ENCODE measurements at places on chromosomes 2 and 18. TPM values are rescaled to one million over a fixed set of nuclear protein-coding genes. Genes with fewer than 3 reads are reported as not detected.

GRCh38 chr2:85134896-85135659 lies 1.9 kb downstream of the TCF7L1 start:
- no peak for DNase-seq

DNA sequence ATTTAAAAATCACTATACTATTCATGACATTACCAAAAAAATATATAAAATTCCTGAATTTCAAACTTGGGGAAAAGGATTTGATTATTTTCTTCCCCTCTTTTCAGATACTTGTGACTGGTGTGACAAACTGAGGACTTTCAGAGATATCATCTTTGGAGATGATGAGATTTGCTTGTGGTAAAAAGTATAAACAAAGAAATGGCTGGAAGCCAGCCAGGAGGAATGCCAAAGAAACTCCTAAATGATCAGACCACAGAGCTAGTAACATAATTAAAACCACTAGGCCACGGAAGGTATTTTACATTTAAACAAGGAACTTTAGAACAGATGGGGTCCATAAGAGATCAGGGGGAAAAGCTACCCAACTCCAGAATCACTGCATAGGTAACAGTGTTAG lies 58.7 kb downstream of the PIGN start:
- no peak for DNase-seq

ALPG gene
- polyA plus RNA-seq = not detected

ANKRD30B gene
- not detected for polyA plus RNA-seq

DNA sequence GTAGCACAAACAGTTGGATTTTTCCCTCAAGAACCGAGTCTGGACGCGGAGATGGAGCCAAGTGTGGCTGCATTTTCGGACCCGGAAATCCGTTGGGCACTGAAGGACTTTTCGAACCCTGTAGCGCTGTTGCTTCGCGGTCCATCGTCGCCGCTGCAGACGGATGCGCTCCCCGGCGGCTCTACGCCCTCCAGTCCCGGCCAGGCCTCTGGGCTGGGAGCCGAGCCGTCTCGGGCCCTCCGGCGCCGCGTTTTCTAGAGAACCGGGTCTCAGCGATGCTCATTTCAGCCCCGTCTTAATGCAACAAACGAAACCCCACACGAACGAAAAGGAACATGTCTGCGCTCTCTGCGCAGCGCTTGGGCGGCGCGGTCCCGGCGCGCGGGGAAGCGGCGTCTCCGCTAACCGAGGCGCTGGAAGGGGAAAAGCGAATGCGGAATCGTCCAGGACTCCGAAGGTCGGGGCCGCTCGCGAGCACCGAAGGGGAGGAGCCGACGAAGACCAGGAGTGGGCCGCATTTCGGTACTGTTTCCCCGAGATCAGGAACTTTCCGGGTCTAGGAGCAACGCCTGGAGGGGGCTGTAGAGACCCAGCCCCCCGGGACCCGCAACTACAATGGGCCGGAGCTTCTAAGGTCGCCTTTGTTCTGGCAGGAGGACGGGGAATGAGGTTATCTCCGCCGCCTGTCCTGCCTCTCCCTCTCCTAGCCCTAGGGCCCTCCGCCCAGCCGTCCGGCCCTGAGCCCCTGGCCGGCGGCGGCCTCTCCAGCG lies 3.2 kb downstream of the EMX1 start:
- DNase-seq = peak; percentile 73

GRCh38 chr18:5890331-5891183 lies 4.8 kb downstream of the TMEM200C start:
- DNase-seq = peak; percentile 78

DNA sequence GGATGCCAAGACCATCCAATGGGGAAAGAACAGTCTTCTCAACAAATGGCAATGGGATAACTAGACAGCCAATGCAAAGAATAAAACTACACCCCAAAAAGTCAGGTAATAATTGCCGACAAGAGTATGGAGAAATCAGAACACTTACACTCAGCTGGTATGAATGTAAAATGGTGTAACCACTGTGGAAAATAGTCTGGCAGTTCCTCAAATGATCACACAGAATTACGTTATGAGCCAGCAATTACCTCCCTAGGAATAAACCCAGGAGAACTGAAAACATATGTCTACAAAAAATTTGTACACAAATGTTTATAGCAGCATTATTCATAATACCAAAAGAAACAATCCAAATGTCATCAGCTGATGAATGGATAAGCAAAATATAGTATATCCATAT lies 8.8 kb downstream of the IWS1 start:
- no peak for DNase-seq

VRK2 gene
- 11.2 TPM for polyA plus RNA-seq

TMEM37 gene
- polyA plus RNA-seq = 1.2 TPM

GRCh38 chr2:159712929-159713420 lies 669 bp downstream of the MARCHF7 start:
- DNase-seq = no peak

DNA sequence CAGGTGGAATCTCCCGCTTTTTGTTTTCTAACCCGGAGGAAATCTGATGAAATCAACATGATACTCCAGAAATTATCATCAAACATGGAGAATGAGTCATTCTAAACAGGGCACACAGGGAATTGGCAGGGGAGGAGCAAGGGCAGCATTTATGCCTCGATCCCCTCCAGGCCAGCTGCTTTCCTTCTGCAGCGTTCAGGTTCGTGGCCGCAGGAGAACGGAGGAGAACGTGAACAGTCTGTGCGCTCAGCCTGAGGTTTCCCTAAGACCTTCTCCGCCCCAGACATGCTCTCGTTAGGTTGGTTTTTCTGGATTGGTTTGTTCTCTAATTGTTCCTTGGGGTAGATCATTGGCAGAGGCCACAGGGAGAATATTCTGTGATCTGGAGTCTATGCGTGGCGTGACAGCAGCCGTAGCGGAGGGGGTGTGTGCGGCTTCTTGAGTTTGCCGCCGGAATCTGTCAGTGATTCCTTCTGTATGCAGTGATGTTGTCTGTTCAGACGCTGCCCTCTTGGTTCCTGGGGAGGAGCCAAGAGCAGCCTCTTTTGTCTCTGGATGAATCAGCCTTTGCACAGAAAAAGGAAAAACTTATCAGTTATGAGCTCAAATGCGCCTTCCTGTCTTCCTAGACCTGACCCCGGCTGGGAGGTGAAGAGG lies 75.9 kb downstream of the SH3BP4 start:
- DNase-seq = no peak

DNA sequence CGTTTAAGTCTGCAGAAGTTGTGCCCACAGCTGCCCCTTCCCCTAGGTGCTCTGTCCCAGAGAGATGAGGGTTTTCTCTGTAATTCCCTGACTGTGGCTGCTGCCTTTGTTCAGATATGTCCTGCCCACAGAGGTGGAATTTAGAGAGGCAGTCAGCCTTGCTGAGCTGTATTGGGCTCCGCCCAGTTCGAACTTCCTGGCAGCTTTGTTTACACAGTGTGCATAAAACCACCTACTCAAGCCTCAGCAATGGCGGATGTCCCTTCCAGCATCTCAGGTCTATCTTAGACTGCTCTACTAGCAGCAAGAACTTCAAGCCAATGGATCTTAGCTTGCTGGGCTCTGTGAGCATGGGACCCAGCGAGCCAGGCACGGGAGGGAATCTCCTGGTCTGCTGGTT lies 48.1 kb downstream of the LHCGR start:
- no peak for DNase-seq

DNA sequence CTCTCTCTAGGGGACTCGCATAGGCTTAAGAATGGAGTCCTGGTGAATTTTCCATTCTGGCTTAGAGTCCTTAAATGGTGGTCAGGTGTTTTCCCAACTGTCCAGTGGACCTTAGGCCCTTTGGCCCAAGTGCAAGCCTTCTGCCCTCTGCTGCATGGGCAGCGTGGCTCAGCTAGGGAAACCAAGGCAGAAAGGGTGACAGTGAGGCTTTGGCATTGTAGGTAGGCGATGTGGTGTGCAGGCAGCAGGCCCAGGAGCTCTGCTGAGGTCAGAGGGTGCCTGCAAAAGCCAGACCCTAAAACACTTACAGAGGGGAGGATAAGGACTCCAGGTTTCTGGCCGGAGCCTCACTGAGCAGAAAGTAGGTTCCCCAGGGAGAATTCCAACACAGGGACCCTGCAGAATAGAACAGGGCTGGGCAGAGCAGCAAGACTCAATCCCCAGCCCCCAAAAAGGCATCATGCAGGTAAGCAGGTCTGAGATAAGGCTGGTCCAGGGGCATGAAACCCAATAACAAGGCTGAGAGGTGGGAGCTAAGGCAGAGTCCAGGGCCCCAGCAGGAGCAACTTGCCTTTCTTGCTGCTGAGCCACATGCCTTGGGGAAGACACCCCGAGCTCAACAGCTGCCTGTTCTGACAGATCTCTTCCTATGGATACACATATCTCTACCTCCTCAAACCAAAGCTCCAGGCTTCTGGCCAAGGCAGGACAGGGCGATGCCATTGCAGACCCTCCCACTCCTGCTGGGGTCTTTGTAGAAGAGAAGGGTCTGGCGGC lies 199.7 kb downstream of the TNS1 start:
- peak; percentile 57 for DNase-seq

- peak; percentile 65 for DNase-seq
Observed at GRCh38 chr2:160918906-160919503, 241.2 kb upstream of the TANK start.

DNA sequence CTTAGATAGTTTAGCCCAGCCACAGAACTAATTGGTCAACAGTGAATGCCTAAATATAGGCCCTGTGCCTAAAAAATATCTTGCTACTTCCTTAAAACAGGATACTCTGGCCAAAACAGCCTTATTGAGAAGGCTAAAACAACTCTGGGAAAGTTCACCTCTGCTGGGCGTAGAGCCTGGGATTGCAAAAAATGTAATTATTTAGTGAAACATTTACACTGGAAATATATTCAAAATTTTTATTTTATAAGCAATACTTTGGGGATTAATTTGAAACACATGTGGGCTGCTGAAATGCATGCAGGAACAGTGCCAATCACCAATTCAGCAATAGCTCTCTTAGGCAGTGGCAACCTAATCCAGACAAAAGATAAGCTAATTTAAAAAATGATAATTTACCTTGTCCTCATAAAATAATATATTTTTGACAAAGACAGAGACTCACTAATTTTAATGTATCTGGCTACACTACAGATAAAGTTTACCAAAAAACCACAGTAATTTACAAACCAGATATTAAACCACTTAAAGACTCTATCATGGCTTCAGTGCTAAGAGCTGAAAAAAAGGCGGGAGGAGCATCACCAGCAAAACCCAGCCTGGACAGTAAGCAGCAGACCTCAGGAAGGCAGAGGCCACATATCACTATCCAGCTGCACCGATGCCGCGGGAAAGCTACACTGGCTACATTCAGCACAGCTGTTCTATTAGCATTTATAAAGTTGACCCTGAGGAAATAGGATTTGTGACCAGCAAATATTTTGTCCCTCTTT lies 18.5 kb downstream of the TRAK2 start:
- no peak for DNase-seq

DNA sequence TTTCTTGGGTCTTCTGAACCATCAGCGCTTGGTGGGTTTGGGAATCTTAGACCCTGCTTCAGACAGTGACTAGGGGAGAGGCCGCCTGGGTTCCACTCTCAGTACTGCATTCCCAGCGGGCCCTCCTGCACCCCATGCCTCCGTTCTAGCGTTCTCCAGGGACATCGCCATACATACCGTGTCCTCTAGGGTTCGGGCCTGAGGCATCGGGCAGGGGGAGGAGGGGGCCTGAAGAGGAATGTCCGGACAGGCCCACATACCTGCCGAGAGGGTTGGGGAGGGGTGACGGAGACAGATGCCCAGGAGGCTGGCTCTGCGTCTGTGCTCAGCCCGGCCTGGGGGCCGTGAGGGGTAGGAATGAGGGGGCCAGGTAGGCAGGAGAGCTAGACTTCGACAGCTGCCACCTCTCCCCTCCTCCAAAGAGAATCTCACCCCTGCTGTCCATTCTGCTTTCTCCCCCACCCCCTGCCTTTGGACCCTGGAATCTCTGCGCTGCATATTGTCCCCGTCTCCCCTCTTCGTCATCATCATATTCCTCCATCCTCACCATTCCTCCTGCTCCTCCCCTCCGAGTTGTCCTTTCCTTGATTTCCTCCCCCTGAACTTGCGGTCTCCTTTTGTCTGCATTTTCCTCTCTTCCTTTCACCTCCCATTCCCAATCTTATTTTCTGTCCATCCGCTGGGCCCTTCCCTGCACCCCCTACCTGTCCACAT lies 7.8 kb upstream of the WNT10A start:
- DNase-seq = no peak

TRIM43 gene
- polyA plus RNA-seq = not detected

SERPINB11 gene
- polyA plus RNA-seq = not detected

DNA sequence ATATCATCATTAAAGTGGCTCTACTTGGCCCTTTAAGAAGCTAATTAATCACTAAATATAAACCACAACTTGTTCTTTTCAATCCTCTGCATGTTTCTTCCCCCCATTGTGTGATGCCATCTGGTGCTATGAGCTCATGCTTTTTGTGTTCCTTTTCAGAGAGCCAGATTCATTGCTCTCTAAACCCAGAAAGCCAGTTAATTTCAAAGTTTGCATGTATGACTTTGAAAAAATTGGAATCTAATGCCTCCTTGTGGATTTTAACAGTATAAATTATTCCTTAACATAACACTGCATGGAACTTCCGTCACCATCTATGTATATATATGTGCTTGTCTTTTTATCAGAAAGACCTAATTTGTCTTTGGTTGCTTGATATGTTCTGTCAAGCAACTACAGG lies 31.1 kb downstream of the TMEM178A start:
- no peak for DNase-seq

DNA sequence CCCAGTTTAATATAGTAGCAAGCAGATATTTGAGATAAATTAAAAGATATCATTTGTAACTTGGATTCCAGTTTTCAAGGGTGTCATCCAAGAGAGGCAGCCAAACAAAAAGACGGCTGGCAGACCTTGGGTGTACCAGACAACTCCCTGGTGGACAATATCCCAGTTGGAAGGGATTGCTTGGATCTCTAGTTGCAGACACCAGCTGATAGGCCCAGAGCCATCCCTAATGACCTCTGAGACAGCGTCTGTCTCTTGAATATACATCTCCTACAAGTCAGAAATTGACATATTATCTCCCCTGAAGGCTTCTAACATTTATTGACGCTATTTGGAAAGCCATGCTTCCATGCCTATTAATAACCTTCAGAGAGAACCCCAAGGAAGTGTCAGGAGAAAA lies 67.7 kb downstream of the ACVR1 start:
- no peak for DNase-seq

GPR155 gene
- 0.25 TPM for polyA plus RNA-seq

DNA sequence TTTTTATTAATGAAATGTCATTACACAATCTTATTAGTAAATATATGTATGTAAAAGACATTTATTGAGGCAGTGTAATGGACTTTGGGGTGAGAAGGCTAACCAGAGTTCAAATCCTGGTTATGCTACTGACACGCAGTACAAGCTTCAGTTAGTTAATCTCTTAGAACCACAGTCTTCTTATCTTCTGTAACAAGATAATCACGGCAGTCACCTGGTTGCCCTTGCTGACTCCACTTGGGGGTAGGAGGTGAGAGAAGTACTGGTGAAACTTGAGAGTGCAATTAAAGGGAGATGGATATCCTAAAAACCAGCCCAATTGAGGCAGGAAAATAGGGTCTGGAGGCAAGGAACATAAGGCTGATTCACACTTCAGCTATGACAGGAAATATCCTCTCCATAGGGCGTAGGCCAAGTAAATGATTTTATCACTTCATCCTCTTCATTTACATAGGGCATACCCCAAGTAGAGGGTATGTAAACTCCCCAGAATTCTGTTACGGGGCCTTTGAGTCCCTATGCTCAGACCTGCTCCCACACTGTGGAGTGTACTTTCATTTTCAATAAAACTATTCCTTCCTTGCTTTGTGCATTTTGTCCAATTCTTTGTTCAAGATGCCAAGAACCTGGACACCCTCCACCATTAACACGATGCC lies 21.3 kb downstream of the SKA1 start:
- no peak for DNase-seq
